ENCODE measurements at places on chromosomes 7 and 10.

DNA sequence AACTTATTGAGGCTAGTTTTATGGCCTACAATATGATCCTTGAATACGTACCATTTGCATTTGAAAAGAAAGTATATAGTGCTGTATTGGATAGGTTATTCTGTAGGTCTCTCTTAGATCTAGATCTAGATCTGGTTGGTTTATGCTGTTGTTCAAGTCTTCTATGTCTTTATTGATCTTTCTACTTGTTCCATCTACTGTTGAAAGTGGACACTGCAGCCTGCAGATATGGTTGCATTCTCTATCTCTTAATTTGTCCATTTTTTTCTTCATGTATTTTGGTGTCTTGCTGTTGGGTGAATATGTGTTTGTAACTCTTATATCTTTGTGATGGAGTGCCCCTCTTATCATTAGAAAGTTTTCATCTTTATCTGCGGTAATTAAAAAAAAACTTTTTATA is 139.4 kb upstream of the PCDH15 start:
- DNase-seq, result no peak

- DNase-seq, result no peak
These were observed 174.2 kb upstream of the ZNF32 start for GRCh38 chr10:43822631-43823580.

GRCh38 chr7:98448766-98449165 is 47.9 kb upstream of the BAIAP2L1 start:
- DNase-seq, result no peak

DNA sequence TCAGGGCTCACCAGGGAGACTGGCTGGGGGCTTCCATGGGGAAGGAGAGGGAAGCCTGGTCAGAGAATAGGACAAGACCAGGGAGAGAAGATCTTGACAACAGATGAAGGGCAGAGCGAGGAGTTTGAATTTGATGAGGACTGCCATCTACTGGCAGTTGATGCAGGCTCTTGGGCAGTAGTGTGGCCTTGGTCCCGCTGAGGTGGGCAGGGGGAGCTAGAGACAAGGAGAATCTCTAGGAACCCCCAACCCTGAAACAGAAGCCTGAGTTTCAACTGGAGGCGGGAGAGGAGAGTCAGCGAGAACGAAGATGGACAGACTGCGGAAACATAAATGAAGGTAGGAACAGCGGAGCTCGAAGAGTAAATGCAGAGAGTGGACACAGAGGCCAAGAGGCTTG is 81.0 kb downstream of the PPP1R3C start:
- DNase-seq, result no peak

- DNase-seq, result no peak
These were observed 8.7 kb downstream of the SLC18A2 start for GRCh38 chr10:117249493-117250093.

- DNase-seq, result no peak
These were observed 8.3 kb upstream of the ATP6V0E2 start for GRCh38 chr7:149865437-149865836.

DNA sequence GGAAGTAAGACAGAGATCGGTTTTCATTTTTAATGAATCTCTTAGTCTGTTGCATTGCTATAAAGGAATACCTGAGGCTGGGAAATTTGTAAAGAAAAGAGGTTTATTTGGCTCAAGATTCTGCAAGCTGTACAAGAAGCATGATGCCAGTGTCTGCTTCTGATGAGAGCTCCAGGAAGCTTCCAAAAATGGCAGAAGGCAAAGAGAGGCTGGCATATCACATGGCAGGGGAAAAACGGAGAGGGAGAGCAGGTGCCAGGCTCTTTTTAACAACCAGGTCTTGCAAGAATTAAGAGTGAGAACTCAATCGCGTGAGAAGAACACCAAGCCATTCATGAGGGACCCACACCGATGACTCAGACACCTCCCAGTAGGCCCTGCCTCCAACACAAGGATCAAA is 125.0 kb upstream of the THSD7A start:
- no peak for DNase-seq

- no peak for DNase-seq
These were observed 517.5 kb downstream of the DNAJB6 start for GRCh38 chr7:157854066-157854891.

GRCh38 chr10:79376078-79376628 is 28.9 kb downstream of the PPIF start:
- no peak for DNase-seq

GRCh38 chr10:110260746-110261477 is 43.8 kb downstream of the SMNDC1 start:
- DNase-seq, result no peak

DNA sequence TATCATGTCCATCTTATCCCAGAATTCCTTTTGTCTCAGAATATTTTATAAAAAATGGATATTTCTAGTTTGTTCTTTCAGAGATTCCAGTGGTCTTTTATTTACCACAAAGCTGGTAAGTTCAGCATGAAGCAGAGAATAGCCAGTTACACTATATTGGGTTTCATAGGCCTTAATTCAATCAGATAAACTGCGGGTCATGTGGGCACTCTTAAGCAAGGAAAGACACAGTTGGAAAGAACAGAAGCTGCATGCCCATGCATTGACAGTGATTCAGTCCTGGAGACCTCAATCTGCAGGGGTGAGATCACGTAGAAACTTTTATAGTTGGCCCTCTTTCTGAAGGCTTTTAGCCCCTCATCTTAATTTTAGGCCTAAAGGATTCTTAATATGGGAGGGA is 281.3 kb upstream of the IGFBP3 start:
- DNase-seq, result no peak

DNA sequence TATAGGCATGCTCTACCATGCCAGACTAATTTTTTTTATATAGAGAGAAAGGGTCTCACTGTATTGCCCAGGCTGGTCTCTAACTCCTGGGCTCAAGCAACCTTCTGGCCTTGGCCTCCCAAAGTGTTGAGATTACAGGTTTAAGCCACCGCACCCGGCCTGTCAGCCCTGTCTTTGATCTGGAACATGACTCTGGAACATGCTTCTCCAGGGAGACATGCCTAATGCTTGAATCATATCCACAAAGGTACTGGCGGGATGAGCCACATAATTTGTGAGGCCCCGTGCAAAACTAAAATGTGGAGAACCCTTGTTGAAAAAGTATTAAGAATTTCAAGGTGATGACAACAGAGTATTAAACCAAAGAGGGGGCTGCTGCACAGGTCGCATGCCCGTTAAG is 282.8 kb downstream of the ARHGAP12 start:
- no peak for DNase-seq

DNA sequence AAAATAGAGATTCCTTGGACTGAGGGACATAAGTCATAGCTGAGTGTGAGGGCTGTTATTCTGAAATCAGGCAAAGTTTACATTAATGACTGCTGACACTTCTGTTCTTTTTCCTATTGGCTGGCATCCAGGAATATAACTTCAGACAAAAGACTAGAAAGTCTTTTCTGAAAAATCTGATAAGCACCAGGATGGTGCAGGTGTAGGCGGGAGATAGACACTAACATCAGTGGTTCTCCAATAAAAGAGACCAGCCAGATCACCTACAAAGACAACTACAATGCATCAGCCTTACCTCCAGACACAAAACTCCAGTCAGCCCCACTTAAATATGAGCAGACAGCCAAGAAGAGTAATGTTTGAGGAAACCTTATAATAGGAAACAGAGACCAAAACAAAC is 168.3 kb upstream of the LRGUK start:
- DNase-seq, result no peak

- DNase-seq, result no peak
These were observed 90.1 kb downstream of the SNX10 start for GRCh38 chr7:26381476-26382353.

GRCh38 chr7:45897042-45897690 is 8.9 kb downstream of the IGFBP1 start:
- no peak for DNase-seq

DNA sequence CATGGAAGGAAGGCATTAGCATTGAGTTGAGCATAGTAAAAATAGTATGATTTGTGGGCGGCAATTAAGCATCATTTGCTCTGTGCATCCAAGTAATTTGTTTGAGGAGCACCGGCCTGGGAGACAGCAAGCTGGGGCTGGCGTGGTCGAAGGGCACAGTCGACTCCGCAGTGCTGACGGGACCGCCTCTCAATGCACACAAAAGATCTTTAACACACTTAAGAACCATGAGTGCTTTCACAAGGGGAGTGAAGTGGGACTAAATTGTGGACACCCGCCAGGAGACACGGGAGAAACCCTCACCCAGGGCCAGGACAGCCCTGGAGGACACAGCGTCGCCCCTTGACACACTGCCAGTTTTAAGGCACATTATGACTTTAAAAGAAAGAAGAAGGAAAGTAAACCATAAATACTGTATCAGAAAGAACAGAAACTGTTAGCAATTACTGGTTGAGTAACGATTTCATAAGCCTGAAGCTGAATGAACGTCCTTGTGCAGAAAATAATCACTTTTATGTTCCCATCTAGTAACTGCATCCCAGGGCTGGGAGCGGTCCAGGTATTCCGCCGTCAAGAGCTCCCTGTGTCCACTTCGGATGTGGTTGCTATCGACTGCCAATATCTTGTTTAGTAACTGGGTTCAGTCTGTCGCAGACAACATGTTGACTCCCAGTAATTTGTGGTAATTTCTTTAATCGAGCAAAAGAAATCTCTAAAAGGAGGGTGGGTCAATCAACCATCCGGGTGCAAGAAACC is 102.1 kb downstream of the EBF3 start:
- no peak for DNase-seq

DNA sequence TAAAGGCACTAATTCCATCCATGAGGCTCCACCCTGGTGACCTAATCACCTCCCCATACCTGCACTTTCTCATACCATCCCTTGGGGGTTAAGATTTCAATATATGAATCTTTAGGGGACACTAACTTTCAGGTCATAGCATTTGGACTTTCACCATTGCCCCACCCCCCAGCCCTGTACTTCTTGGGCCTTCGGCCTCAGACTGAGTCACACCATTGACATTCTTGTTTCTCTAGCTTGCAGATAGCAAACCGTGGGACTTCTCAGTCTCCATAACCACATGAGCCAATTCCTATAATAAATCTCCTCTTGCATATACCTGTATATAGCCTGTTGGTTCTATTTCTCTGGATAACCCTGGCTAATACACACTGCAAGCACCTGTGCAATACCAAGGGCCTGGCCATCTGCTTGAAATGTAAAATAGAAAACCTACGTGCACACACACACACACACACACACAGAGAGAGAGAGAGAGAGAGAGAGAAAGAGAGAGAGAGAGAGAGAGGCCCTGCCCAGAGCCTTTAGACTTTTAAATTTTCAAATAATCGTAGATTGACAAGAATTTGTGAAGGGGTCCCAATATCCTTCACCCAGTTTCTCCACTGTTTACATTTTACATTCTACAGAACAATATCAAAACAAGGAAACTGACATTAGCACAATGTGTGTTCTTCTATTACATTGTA is 25.3 kb downstream of the ANXA8 start:
- DNase-seq, result no peak

GRCh38 chr10:88659725-88660597 is 4.3 kb upstream of the LIPF start:
- no peak for DNase-seq

DNA sequence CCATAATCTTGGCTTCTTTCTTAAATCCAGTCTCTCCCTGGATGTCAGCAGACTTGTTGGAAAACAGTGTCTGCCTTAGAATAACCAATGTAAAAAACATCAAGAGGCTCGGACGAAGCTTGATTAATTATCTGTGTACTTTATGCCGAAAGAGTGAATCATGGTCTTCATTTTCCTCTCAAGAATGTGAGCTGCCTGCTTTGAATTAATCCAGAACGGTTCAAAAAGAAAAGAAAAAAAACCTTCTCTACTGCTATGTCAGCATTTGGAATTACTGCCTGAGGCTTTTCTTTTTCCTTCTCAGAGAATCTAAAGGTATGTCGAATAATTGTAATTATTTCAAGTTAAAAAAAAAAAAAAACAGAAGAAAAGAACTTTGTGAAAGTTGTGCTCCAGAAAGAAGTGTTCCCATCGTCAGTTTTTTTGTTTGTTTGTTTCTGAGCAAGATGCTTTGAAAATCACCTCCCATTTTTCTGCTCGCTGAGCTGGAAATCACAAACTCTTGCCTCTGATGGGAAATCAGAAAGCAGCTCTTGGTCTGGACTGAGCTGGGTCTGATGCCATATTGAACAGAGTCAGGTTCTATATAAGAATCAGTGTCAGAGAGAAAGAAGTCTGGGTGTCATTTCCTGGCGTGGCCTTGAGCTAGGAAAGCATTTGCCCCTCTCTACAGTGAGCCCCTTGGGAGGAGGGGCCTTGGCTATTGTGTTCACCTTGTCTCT is 20.2 kb downstream of the PLPP4 start:
- DNase-seq, result no peak

- no peak for DNase-seq
These were observed 265.1 kb downstream of the ETV1 start for GRCh38 chr7:13724191-13724976.

GRCh38 chr10:58756130-58756719 is 243.6 kb downstream of the BICC1 start:
- DNase-seq, result no peak

DNA sequence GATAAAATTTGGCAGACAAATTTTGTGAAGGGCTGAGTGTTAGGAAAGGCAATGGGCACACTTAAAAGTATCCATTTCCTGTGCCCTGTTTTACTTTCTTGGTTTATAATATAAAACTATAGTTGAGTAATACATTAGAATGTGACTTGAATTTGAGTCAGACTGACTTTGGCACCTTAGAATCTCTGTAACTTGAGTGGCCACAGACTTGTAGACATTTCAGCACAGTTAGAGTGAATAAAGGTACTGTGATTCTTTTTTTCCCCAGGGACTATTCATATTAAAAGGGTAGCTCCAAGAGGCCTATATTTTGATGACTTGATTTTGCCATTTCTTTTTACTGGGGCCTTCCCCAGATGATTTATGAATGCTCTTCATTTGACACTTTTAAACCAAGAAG is 22.4 kb downstream of the GBF1 start:
- DNase-seq, result no peak

DNA sequence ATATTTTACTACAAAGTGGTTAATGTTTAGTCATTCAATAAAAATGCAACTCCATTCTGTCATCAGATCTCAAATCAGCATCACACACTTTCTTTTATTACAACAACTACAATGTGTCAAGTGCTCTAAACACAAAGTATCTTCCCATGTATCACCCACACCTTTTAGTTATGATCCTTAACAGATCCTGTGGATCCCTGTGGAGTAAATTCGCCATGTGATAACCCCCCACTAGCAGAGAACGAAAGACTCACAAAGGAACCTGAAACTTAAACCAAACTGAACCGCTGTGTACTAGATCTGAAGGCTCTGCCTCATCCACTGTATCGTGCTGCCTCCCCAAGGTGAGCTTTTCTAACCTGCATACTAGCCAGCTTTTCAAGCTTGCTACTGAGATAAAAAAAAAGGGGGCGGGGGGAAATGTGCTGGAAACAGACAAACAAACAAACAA is 1.7 kb downstream of the DPY19L1 start:
- DNase-seq, result no peak

GRCh38 chr10:79239275-79239779 is 107.9 kb upstream of the PPIF start:
- no peak for DNase-seq
